ENCODE measurements at places on chromosomes 3 and 15.

DNA sequence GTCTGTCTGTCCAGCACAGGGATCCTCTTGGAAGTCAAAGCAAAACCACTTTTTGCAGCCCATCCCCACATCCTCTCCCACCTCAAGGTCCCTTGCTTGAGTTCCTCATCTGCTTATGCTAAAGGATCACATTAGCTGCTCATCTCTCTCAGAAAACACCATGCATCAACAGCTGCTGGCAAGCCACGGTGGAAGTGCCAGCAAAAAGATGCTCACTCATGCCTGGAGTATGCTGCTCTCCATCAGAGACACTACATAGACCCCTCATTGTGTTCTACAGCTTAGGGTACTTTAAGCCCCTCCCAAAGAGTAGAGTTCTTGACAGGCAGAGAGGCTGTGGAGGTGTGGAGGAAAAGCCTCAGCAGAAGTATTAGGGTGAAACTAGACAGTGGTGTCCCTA lies 94.6 kb upstream of the COL8A1 start:
- no peak for DNase-seq

DNA sequence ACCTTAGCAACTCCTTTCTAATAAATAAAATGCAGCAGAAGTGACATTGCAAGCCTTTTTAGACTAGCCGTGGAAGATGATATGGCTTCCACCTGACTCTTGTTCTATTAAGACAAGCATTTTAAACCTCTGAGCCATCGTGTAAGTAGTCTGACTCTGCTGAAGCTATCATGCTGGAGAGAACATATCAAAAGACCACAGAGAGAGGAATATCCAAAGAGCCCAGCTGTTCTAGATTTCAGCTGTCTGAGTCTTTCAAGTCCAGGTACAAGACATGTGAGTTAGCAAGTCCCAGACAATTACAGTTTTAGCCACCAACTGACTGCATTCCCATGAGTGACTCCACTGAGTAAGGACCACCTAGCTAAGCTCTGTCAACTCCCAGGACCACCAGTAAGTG lies 517.0 kb upstream of the NAALADL2 start:
- DNase-seq = peak; percentile 15

DNA sequence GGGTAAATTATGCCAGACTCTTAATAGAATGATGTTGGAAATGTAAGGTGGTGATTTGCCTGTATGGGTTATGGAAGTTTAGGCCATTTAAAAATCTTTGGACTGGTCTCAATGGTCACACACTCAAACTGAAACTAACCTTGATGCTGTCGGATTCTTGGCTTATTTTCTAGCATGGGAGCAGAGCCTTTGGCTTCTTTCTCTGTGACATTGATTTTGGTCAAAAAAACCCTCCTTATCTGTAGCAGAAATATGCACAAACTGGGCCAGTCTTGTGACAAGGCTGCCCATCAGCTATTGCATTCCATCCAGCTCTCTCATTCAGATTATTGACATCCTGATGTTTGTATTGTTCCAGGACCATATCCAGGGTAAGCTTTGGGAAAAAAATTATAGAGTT lies 35.9 kb downstream of the ARPP21 start:
- no peak for DNase-seq

- no peak for DNase-seq
Measured at GRCh38 chr3:196599734-196600128, 31.3 kb downstream of the FBXO45 start.

GRCh38 chr3:175989161-175989560 lies 1130.0 kb downstream of the NAALADL2 start:
- no peak for DNase-seq

- DNase-seq = no peak
Measured at GRCh38 chr3:38021196-38021595, 8.2 kb downstream of the PLCD1 start.

DNA sequence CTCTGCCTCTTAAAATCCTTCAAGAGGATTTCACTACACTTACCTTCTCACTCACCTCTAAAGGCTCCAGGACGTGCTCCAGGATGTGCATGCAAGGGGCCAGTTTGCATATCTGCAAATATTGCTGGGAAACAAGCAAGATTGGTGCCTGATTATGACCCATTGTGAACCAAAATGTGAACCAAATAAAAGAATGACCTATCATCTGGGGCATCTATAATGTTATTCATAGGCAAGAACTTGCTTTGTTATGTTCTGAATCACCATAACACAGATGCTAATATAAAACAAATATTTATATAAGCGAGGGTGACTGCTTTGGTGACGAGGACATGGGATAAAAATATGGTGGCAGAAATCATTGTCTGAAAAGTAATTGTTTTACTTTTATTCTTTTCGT lies 5.5 kb downstream of the IL12A start:
- DNase-seq = peak; percentile 46

Measured in fibroblast of skin of scalp (primary cell).